CD4-positive, alpha-beta T cell treated with Interferon alpha-2 for 1 hour (primary cell): ENCODE measurements at places on chromosomes 7 and 10.

DNA sequence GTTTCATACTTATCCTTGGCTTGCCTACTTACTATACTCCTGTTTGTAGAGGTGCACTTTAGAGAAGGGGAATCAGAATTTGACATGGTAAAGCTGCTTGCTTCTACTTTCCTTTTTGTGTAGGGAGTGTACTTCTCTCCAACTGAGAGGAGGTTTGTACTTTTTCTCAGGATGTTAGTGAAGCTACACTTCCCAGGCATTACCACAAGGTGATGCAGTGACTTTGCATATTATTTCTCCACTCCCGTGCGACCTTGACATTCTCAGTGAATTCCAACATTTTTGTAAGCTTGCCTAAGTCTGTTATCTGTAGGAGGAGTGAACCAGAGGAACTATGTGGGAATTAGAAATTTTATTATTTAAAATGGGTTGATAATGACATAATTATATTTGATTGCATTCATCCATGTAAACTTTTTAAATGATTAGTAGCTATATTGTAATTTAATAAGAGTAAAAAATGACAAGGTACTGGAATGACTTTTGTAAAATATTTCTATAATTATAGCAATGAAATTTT lies 5.2 kb downstream of the TAX1BP1 start:
- no peak for DNase-seq

DNA sequence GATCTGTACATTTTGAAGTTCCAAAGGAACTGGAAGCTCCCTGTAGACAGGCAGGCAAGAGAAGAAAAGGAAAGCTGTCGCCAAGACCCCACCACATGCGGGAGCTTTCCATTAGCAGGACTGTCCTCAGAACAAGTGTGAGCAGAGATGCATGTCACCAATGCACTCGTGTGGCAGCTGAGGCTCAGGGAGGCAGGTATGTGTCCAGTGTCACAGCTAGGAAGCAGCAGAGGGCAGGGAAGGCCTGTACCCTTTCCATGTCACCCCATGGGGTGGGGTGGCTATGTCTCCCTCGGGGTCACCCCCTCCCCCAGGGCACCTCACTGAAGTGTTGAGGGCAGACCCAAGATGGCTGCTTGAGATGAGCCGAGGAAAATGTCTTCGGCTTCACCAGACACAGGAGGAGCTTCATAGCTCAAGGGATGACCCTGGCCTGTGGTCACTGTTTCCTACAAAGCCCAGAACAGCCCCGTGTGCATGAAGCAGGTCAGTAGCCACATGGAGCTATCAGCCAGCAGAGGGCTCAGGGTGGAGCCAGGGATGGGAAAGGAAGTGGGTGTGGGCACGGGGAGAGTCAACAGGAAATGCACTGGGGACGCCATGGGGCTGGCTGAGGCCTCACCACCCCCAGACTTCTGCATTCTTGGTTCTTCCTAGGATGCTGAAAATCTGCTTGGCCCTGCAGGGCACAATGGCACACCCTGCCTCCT lies 96.6 kb downstream of the FAM53B start:
- DNase-seq = peak; percentile 78

- DNase-seq = no peak
Observed at GRCh38 chr10:92697663-92698511, 8.1 kb downstream of the HHEX start.

DNA sequence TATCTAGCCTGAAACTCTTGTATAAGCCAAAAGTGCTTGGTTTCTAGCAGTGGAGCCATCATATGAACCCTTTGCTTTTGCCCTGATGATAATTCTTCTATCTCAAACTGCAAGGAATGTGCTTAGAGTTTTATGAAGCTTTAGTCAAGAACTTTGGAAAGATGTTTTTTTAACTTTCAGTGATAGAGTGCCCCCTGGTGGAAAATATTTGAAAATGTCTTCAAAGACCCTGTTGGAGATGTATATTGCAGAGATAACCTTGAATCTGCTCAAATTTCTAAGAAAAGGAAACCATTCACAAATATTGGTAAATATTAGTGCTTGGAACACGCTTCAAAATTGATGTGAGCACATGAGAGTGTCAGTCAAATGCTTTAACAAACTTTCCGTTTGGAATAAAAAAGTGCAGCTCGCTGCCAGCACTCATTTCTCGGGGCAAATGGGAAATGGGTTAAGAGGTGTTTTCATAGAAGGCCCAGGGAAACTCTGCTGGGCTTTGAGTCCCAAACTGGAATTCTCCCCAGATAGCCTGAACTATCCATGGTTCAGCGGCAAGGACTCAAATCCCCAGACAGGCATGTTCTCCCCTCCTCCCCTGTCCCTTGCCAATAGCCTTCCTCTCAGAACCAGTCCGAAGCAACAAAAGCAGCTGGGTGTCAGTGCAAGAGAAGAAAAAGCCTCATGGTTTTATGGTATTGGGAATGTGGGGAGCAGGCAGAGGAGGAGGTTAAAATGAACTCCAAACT lies 129.3 kb downstream of the MYOF start:
- DNase-seq = peak; percentile 54

DNA sequence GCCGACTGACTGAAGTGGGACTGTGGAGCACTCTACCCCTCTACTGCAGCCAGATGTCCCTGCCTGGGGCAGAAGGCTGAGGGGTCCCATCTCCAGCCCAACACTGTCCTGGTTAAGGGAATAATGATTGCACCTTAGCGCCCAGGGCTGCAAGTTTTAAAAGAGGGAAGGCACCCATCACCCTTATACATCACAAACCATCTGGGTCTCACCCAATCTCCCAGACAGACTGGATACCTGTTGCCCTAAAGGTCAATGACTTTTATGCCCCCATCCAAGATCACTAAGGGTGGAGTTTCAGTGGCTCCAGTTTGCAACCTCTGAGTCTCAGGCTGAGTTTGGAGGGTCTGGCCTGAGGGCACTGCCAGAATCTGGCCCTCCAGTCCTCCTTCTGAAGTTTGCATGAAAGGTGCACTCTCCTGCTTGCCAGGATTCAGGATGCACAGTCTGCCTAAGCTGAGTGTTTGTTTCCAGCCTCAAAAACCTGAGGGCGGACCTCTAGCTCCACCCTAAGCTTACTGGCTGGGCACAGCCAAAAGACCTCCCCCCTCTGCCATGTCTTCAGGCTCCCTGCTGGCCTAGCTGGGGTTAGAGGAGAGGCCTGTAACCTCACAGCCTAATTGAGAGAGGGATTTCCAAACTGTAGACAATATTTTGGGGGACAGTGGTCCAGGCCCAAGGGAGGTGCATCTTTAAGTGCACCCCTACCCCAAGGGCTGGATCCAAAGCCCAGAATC lies 2.5 kb upstream of the EMX2 start:
- no peak for DNase-seq

DNA sequence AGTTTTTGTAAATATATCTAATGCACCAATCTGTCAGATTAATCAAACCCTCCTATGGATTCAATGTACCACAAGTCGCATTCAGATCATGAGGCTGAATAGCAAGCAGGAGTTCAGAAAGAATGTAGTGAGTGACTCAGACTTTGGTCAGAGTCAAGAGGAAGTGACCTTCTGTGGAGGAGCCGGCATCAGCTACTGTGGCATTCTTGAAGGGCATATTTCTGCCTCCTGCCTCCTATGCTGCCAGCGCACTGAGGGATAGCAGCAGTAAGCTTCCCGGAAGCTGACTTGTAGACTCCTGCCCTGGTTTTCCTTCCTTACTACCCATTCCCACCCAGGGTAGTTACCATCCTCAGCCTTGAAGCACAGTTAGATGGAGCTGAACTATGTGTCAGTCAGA lies 867.5 kb downstream of the NRG3 start:
- no peak for DNase-seq

DNA sequence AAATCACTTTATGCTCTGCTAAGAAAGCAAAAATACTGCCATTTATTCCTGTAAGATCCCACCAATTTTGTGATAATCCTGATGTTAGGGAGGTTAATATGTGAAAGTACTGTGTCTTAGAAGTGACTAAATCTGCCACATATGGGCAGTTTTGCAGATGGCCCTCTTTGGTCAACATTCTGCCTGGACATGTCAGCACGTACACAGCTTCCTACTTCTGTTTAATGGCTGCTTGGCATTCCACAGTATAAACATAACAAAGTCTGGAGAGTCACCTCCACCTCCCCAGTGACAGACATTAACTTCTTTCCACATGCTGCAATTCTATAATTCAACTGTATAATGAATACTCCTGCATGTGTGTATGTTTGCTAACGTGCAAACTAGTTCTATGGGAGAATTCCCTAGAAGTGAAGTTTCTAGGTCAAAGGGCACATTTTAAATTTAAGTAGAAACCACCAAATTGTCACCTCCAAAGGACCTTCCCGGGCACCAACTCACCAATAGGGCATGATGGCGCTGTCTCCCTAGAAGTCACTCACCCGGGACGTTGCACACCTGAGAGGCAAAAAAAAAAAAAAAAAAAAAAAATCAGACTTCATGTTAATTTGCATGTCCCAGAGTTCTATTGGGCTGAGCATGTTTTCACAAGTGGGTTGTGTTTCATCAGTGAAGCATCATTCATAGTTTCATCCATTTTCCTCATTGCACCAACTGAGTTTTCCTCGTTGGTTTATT lies 38.9 kb downstream of the MKI67 start:
- no peak for DNase-seq

DNA sequence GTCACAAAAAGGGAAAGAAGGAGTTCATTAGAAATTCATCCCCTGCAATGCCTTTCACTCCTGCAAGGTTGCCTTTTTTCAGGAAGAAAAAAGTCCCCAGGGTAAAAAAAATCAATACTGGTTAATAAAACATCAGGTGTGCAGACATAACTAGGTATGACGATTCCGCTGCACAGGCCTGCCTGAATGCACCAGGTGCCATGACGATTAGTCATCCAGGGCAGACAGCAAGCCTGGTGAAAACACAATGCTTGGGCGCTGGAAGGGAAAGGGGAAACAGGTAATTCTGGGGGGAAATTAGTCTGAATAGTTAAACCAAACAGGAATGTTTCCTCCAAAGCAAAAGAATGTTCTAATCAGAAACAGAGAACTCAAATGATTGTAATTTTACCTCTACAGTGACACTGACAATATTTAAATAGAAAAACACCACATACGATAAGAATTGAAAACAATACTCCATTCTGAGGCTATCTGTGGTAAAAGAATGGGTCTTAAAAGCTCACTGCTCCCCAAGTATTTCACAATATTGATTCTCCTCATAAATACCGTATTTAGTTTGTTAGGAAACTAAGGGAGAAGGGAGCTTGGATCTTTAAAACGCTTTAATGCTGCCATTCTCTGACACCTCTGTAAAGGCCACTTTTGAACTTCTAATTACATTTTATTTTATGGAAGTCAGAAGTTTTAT lies 45.2 kb downstream of the VPS41 start:
- no peak for DNase-seq

DNA sequence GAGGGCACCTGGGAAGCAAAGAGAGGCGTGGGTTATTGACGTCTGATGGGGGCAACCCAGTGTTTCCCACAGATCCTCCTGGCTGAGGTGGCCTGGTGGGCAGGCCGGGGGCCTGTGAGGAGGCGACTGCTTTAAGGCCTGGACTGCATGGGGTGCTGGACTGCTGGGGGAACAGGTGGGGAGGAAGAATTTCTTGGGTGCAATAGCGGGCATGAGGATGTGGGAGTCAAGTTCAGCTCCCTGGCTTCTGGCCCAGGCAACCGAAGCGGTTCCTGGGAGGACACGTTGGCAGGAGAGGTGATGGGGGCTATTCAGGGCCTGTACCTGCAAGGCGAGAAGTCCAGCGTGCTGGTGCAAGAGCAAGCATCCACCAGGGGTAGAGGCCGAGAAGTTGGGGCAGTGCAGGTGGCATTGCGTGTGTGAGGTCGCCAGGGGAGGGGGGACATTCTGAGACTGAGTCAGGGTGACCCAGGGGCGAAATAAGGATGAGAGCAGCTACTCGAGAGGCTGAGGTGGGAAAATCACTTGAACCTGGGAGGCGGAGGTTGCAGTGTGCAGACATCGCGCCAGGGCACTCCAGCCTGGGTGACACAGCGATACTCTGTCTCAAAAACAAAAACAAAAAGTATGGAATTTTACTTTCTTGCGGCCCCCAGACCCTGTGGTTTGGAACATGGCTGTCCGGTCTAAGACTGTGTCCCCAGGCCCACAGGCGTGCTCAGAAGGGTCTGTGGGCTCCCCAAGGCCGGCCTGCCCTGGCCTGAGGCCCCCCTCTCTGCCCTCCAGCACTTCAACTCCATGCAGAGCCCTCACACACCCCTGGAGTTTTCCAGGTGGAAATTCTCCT lies 53.6 kb upstream of the ELN start:
- DNase-seq = no peak

DNA sequence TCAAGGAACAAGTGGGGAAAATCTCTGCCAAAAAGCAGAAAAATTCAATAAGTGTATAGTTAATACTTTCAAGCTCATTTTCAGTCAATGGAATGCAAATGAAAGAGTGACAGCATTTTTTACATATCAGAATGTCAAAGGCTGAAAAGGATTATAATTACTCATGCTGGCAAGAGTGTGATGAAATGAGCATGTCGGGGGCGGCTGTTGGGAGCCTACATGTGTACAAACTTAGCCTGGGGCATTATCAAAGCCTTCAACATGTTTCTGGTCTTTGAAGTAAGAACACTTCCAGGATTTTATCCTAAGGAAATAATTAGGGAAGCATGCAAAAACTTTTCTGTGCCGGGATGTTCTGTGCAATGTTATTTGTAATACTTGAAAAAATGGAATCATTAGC lies 221.7 kb upstream of the LYZL1 start:
- no peak for DNase-seq

GRCh38 chr7:158821171-158822031 lies 7.9 kb downstream of the ESYT2 start:
- no peak for DNase-seq

DNA sequence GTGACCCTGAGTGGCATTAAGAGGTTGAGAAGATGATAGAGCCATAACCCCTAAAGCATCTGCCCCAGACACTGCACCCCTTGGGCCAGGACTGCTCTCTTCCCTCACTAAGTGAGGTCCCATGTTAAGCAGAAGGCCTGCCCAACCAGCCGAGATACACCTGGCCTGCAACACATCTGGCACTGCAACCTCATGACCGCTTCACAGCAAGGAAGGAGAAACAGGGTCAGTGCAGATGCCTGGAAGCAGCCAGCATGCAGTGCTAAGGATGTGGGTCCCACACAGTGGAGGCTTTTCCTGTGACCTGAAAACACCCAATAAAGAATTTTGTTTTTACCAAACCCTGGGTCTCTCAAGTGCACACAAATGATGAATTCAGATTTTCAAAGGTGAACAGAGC lies 7.4 kb downstream of the NOD1 start:
- DNase-seq = no peak

GRCh38 chr7:36625247-36625646 lies 99.0 kb downstream of the AOAH start:
- DNase-seq = no peak

DNA sequence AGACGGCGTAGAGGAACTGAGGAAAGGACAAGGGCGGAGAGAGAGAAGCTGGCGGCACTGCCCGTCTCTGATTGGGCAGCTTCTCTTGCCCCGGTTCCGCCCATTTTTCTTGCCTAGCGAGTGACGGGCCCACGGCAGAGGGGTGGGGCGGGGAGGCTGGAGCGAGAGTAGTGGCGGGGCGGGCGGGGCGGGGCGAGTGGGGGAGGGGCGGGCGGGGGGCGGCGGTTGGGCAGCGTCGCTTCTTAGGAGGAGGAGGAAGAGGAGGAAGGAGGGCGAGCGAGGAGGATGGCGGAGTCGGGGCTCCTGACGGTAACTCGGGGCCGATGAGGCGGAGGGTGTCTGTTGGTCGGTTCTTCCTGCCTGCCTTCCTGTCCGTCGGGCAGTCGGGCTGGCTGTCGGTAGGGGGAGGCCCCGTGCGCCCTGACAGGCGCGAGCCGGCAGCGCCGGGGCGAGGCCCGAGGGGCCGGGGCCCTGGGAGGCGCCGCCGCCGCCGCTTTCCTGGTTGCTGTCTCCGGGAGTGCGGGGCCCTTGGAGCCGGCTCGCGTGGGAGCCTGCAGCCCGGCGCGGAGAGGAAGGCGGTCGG lies at the start of gene SHOC2:
Gene SHOC2 (plus strand): TSS at position 256 of the 583 bp plus-strand sequence. CDS start 44,755 bp downstream, outside the sequence.
- peak; percentile 100 for DNase-seq

GRCh38 chr7:134777470-134777869 lies 2.0 kb upstream of the CALD1 start:
- no peak for DNase-seq
